ENCODE measurements at places on chromosomes 4 and X.

- DNase-seq = no peak
Measured at GRCh38 chr4:87144356-87144755, 76.1 kb downstream of the KLHL8 start.

- no peak for DNase-seq
Measured at GRCh38 chr4:184347251-184348239, 126.8 kb downstream of the IRF2 start.

DNA sequence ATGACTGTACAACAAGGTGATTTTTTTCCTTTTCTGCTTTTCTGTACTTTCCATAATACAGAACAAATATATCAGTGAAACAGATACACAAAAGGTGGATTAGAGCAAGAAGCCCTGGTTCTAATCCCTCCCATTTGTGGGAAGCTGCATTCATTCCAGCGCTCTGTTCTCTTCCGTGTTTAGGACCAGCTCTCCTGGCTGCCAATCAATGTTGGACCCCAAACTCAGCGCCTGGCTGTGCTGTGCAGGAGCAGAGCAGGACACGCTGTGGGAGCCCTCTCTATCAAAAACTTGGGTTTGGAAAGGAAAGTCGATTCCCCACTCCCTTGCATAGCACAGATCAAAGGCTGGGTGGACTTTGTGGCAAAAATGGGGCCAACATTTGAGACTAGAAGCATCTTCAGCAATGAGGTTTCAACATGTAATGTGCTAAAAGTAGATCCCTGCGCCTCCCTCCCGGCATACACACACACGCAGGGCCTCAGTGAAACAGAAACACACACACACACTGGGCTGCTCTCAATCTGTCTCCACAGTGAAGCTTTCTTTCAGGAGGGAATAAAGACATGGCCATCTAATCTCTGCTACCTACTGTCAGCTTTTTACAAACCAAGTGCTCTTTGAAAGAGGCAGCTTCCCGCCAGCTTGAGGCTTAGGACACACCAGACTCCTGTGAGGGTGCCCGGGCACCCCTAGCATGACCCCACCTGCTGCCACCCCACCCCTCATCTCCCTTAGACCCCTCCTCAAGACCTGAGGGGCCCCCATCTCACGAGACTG is 12.2 kb downstream of the WDR1 start:
- no peak for DNase-seq

DNA sequence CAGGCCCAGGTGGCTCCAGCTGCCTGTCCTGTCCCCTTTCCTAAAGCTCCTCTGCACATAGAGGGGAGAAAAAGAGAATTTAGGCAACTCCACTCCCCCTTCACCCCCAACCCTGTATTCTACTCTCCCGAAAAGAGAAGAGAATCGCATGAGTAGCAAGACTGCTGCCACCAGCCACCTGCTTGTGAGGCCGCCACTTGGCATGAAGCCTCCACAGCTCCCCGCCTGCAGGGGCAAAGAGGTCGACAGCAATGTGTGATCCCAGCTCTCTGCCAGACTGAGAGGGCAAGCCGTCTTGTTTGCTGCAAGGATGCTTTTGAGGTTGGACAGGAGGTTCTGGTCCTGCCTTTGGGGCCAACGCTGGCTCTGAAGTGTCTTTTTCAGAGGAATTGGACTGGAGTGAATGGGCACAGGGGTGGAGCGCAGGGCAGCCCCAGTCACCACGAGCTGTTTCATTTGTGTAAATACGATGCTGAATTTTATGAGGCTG is 77.1 kb downstream of the STARD8 start:
- no peak for DNase-seq

DNA sequence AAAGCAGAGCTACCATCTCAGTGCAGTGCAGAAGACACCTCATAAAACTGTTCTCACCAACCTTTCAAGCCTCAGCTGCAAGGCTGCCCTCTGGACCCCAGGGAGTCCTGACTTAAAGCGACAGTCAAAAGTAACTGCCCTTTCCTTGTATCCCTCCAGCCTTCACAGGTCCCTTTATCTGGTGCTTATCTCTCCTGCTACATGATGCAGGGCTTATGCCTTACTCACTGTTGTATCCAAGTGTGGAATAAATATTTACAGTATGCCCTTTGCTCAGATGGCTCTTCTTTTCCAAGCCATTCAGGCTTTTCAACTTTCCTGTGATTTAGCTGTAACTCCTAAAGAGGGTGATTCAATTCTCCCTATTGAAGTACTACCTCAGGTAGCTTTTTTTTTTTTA is 92.6 kb downstream of the KDR start:
- no peak for DNase-seq

DNA sequence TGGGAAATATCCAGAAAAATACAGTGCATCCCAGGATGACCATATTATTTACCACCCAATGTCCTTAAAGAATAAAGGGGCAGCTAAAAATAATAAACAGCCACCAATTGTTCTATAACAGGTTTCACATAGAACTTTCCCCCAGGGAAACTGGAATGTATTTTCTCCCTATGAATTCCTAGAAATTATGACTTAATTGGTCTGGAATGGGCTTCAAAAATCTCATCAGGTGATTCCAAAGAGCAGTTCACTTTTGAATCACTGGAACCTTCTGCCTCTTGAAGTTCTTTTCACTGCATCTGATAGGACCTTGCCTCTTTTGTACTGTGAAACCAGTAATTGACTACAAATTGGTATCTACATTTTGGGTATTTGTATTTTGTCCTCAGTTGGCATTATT is 119.3 kb downstream of the ZNF330 start:
- DNase-seq = no peak

- no peak for DNase-seq
Measured at GRCh38 chrX:31872007-31872406, 800.2 kb upstream of the FTHL17 start.

- DNase-seq = no peak
Measured at GRCh38 chr4:7213807-7214206, 21.5 kb downstream of the SORCS2 start.

GRCh38 chrX:48896611-48897011 is 957 bp downstream of the TIMM17B start:
- no peak for DNase-seq

GRCh38 chr4:20646287-20646686 is 54.0 kb upstream of the PACRGL start:
- DNase-seq = no peak

GRCh38 chrX:39440799-39441284 is 639.6 kb downstream of the MID1IP1 start:
- no peak for DNase-seq
